ENCODE measurements at places on chromosomes 3 and 15. TPM values are rescaled to one million over a fixed set of nuclear protein-coding genes. Genes with fewer than 3 reads are reported as not detected.
A peak's percentile ranks its signal among the peaks of the same experiment; 100 is the strongest.

The PPP2R3A gene
- total RNA-seq = 0.49 TPM

The STX19 gene
- not detected for total RNA-seq

The ACOX2 gene
- total RNA-seq = not detected

The BDH1 gene
- 71.0 TPM for total RNA-seq

The TRH gene
- not detected for total RNA-seq

The CEMIP gene
- total RNA-seq = not detected

The RPL22L1 gene
- 395 TPM for total RNA-seq

The ARPP21 gene
- total RNA-seq = not detected

DNA sequence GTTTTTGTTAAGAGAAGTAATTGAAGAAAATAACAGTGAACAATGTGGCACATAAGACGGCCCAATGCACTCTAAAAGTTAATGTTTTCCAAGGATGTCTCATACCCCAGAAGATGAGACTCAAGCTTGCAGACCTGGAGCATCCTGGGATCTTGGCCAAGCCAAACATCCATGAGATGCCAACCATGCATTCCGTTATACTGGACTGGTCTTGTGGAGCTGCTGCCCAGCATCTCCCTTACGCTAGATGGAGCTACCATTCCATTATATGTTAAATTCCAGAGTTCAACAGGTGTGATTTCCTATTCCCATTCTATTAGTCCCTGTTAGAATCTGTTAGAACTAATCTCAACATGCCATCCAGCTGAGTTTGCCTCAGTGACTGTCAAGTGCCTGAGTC lies 181.8 kb downstream of the PDCD6IP start:
- no peak for DNase-seq

GRCh38 chr15:28125673-28126651 lies 26.8 kb upstream of the OCA2 start:
- DNase-seq = no peak

DNA sequence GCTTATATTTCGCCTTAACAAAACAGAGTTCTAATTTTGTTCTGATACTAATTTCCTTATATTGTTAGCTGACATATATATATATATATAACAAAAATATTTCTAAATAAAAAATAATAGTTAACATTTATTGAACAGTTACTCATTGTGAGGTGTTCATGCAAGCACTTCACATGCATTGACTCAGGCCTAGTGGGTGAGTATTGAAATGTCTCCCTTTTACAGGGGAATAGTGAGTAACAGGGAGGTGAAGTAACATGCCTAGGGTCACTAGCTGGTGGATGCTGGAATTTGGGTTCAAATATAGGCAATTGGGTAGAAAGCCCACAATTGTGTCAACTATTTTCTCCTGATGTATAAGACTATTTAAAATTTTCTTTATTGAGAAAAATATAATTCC lies 102.6 kb upstream of the ZPLD1 start:
- DNase-seq = no peak

GRCh38 chr15:88131937-88132336 lies 124.6 kb downstream of the NTRK3 start:
- DNase-seq = no peak

- DNase-seq = no peak
Observed at GRCh38 chr15:92666780-92667179, 11.2 kb upstream of the FAM174B start.

DNA sequence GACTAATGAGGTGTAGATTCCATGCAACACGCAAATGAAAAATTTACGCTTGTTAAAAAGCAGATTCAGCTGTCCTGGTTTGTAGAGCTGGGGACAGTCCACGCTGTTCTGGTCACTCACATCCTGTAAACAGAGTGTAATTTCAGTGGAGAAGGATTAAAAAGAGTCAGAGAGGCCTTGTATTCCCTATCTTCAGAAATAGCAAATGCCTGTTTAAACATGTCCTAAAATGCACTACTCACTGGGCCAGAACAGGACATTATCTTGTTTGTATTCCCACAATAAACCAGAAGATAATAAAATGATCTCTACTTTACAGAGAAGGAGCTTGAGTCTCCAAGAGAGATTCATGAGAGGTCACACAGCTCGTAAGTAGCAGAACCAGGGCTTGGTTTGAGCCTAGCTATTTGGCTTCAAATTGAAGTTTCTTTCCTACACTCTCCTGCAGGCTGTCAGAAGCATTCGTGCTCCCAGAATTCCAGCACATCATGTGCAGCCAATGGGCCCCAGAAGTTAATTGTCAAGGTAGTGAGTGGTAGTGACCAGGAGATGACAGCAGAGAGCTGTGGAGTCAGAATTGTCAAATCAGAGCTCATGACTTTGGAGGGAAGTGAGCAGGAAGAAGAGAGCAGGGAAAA lies 242.5 kb downstream of the ATP8B4 start:
- no peak for DNase-seq

DNA sequence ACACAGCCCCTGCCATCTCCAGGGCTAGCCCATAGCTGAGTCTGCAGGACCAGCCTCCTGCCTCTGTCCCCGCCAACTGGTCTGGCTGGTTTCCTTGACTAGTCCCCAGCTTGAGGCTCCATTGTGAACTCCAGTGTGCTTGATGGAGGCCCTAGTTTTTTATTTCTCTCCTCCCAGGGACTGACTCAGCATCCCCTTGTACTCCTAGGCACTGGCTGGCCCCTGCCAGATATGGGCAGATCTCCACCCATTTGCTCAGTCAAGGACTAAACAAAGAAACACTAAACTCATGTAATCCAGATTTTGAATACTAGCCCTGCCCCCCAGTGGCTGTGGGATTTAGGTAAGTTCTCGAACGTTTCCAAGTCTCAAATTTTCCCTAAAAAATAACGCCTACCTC lies 415.4 kb upstream of the RORA start:
- no peak for DNase-seq

DNA sequence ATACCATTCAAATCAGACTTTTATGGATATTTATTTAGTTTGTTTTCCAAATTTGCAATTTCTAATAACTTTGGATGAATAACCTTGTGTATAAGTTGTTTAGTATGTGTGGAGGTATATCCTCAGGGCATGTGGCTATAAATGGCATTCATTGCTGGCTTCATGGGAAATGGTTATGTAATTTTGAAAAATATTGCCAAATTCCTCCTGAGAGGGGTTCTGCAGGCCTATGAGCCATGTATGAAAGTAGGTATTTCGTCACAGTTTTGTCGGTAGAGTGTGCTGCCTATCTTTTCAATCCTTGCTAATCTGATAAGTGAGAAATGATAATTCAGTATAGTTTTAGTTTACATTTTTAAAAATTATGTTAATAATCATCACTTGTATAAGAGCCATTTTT lies 256.4 kb upstream of the ZNF385D start:
- DNase-seq = no peak

DNA sequence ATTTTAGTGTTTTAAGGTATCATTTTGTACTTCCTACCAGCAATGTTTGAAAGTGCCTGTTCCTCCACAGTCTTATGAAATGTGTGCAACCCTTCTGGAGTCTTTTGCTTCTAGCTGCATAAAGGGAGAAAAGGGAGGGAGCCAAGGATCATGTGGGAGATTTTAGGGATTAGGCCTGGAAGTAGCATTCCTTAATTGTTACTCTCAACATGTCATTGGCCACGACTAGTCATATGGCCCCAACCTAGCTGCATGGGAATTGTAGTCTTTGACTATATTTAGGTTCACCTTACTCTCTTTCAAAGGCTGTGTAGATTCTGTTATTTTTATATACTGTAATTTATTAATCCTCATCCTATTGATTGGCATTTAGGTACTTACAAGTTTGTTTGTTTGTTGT lies 14.9 kb downstream of the CRTAP start:
- DNase-seq = no peak

DNA sequence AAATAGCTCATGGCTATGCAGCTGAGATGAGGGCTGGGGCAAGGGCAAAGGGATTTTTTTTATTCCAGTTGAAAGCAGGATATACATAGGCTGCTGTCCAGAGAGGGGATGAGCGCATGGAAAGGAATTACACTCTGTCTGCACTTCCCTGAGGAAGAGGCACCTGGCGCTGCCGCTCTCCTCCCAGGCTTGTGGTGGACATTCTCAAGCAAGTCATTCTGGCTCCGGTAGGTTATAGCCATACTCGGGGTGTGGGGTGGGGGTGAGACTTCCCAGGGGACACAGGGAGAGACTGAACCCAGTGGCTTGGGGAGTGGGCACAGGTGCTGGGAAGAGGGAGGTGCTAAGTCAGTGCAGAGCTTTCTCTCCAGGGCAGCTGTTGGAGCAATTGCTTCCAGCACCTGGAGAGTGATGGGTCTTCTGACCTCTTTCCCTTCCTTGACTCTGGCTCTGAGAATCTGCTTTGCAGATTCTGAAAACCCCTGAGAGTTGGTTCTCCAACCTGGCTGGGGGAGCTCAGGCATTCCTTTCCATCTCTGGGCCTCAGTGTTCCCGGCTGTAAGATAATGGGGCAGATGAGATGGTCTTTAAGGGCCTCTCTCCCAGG lies 24.3 kb downstream of the CYP8B1 start:
- no peak for DNase-seq

GRCh38 chr3:150302246-150302645 lies 105.9 kb upstream of the TSC22D2 start:
- DNase-seq = no peak

GRCh38 chr15:47135267-47135666 lies 582.0 kb upstream of the SEMA6D start:
- DNase-seq = no peak

GRCh38 chr15:51074926-51075325 lies 19.8 kb downstream of the TNFAIP8L3 start:
- DNase-seq = no peak

- no peak for DNase-seq
Observed at GRCh38 chr15:94083467-94084052, 147.8 kb upstream of the MCTP2 start.

GRCh38 chr15:39358441-39359041 lies 222.3 kb upstream of the THBS1 start:
- DNase-seq = no peak

DNA sequence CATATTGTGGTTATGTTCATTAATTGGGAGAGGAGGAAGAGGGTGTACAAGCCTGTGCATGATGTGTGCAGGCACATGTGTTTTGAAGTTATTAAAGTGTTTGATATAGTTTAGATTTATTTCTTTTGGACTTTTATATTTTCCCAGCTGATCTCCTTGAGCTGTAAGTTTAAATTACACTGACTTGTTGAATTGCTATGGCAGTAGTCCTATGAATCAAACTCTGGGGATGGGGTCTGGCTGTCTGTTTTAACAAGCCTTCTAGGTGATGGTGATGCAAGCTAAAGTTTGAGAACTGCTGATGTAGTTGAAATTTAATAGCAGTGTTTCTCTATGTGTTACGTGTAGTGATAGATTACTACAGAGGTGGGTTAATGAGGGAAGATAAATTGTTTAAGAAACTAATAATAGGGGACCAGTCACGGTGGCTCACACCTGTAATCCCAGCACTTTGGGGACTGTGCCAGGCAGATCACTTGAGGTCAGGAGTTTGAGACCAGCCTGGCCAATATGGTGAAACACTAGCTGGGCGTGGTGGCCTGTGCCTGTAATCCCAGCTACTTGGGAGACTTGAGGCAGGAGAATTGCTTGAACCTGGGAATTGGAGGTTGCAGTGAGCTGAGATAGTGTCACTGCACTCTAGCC lies 7.0 kb downstream of the ARIH1 start:
- DNase-seq = no peak

DNA sequence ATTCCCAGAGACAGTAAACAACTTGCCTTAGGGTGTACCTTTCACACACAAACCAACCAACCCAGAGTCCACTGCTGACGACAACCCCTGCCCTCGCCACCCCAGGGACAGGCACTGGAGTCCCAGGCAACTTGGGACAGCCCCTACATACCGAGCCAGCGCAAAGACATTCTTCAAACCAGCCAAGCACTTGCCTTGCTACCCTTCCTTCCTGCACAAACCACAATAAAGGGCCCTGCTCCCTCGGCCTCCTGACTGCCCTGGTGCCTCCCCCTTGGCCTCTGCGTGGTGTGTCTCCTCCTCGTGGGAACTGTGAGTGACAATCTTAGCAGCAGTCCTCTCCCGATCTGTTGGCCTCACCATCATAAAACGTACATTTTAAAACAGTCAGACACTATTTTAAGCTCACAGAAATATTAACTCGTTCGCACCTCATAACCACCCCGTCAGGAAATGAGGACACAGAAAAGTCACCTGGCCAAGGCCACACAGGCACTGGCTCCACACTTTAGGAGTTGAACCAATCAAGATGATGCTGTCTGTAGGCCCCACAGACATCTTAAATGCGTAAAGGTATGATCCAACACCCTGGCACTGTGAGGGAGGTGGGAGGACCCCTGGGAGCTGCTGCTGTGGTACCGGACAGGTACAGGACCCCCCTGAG lies 113.8 kb downstream of the ADCY5 start:
- peak; percentile 9 for DNase-seq

GRCh38 chr3:50314342-50314741 lies 8.2 kb downstream of the HYAL2 start:
- DNase-seq = no peak

GRCh38 chr15:74906067-74906449 lies 593 bp downstream of the FAM219B start:
- DNase-seq = no peak

DNA sequence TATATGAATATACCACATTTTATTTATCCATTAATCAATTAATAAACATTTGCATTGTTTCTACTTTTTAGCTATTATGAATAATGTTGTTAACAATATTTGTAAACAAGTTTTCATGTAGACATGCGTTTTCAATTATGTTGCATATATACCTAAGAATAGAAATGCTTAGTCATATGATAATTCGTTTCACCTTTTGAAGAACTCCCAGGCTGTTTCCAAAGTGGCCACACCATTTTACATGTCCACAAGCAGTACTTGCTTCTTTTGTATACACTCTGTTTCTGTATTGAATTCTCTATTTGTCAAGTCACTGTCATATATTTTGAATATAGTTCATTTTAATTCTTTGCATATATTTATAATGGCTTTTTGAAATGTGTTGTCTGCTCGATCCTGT lies 206.9 kb upstream of the ZBTB20 start:
- no peak for DNase-seq

DNA sequence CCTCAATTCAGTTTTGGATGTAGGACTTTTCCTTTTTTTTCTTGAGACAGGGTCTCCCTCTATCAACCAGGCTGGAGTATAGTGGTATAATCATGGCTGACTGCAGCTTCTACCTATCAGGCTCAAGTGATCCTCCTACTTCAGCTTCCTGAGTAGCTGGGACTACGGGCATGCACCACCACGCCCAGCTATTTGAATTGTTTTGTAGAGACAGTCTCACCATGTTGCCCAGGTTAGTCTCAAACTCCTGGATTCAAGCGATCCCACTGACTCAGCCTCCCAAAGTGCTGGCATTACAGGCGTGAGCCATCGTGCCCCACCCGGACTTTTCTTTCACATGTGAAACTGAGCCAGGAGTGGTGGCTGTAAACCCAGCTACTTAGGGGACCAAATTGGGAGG lies 3.5 kb downstream of the RNU5B-1 start:
- DNase-seq = no peak
